ENCODE measurements at places on chromosomes 4 and X.

GRCh38 chr4:169307576-169307975, 36.8 kb upstream of the SH3RF1 start:
- no peak for DNase-seq

- DNase-seq: no peak
Observed at GRCh38 chr4:31946456-31946855, 1226.3 kb downstream of the PCDH7 start.

DNA sequence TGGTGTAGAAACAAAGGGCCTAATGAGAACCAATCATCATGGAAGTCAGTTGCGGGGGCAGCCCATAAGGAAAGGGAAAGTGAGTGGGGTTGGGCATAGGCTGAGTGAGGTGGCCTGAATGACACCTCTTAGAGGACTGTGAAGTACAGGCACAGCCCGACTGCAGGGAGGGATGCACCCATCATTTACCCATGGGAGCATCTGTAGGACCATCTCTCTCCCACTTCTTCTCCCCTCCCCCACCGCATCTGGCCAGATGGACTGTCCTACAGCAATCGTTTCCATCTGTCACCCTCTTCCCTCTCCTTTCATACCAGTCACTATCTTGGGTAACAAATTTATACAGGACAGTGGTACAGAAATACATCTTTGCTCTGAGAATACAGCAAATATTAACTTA, 4.2 kb downstream of the STBD1 start:
- DNase-seq: no peak

DNA sequence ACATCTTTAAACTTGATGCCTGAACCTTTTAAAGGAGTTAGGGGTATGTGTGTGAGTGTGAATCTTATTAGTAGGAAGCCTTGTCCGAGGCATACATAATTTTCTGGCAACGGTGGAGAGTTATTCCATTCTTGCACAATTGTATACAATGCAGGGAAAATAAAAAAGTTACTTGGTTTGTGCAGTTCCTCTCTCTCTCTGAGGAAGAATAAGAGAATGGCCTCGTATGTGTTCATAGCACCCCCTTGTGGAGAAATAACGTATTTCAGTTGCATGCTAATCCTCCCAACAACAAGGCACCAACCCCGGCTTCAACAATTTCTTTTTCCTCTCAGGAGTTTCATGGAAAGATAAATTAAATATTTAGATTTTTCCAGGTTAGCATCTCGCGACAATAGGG, 33.7 kb upstream of the FGF13 start:
- DNase-seq: no peak

GRCh38 chrX:64456828-64457227, 61.6 kb upstream of the MTMR8 start:
- DNase-seq: no peak

- DNase-seq: no peak
Observed at GRCh38 chr4:153564630-153565525, 98.7 kb downstream of the TMEM131L start.

- no peak for DNase-seq
Observed at GRCh38 chr4:79325864-79326328, at the start of gene NAA11. TSS of gene NAA11 (minus strand) at chr4:79326061. CDS start at chr4:79325877, 184 bp downstream.

Measured in activated CD8-positive, alpha-beta memory T cell treated with anti-CD3 and anti-CD28 coated beads for 48 hours (primary cell).